CD4-positive, CD25-positive, alpha-beta regulatory T cell (primary cell): ENCODE measurements at places on chromosomes 5 and 9. TPM values are rescaled to one million over a fixed set of nuclear protein-coding genes. Genes with fewer than 3 reads are reported as not detected.

- DNase-seq = no peak
- no peak overlapping the region for H3K27ac ChIP-seq
- no peak overlapping the region for H3K4me3 ChIP-seq
- H3K36me3 ChIP-seq = peaks cover 30% of the 10 kb centered on the region
Measured at GRCh38 chr5:131406076-131406475, 142.2 kb downstream of the CDC42SE2 start.

GRCh38 chr9:82109626-82110025 lies 121.1 kb downstream of the SPATA31D1 start:
- H3K27ac ChIP-seq = no peak overlapping the region
- H3K4me3 ChIP-seq = no peak overlapping the region
- H3K4me1 ChIP-seq = no peaks in the 10 kb centered on the region
- no peaks in the 10 kb centered on the region for H3K27me3 ChIP-seq

DNA sequence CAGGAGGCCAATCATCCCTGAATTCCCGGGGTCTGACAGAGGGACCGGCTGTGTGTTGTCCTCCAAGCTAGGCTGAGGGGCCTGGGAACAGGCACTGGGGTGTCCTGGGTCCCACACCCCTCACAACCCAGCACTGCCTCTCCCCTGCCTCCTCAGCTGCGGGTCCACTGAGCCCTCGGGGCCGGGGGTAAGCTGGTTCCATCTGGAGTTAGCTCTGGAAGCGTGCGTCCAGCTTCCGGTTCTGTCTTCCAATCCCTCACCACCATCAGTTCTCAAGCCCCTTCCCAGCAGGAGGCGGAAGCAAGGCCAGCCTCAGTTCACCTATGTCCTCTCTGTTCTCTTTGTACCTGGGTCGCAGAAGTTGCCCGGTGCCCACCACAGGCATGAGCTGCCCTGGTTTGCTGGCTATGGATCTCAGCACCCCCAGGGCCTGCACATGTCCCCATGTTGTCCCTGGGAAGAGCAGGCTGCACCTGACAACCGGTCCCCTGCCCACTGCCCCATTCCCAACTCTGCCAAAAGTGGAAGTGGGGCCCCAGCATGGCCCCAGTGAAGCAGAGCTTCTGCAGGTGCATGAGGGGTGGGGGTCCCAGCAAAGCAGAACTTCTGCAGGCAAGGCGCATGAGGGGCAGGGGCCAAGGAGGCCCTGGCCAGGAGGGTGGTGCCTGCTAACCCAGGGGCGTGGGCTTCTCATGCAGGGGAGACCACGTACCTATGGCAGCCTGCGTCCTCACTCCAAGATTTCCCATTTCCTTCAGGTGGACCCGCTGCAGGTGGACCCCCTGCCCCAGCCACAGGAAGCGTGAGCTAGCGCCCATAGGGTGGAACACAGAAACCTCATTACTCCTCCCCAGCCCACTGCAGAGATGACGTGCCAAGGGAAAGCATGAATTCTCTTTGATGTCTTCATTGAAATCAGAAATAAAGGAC lies 111.9 kb downstream of the ZNF354C start:
- H3K27ac ChIP-seq = no peak overlapping the region
- no peak overlapping the region for H3K4me3 ChIP-seq

The DBH gene
- total RNA-seq = 0.12 TPM

DNA sequence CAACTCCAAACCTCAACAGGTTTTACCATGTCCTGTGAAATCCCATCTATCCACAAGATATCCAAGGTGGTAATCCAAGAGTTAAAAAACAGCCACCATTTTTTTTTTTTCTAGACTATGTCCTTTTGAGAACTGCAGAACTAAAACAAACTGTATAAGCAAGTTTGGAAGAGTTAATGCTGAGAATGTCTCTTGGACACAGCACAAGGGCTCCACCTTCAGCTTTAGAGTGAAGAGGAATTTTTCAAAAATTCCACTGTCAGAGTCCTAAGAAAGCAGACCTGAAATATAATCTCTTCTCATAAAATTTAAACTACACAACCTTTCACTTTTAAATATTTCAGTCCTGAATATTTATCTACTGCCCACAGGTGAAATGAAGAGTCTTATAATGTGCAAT lies 167.8 kb upstream of the CCNG1 start:
- H3K4me1 ChIP-seq = no peaks in the 10 kb centered on the region
- no peak overlapping the region for H3K4me3 ChIP-seq
- no peak overlapping the region for H3K27ac ChIP-seq

GRCh38 chr9:29200650-29201049 lies 1627.4 kb upstream of the C9orf72 start:
- H3K27me3 ChIP-seq = no peaks in the 10 kb centered on the region
- DNase-seq = no peak
- no peak overlapping the region for H3K4me3 ChIP-seq
- no peaks in the 10 kb centered on the region for H3K4me1 ChIP-seq
- no peaks in the 10 kb centered on the region for H3K36me3 ChIP-seq
- H3K27ac ChIP-seq = no peak overlapping the region
